ENCODE measurements at places on chromosomes 3 and 15.

DNA sequence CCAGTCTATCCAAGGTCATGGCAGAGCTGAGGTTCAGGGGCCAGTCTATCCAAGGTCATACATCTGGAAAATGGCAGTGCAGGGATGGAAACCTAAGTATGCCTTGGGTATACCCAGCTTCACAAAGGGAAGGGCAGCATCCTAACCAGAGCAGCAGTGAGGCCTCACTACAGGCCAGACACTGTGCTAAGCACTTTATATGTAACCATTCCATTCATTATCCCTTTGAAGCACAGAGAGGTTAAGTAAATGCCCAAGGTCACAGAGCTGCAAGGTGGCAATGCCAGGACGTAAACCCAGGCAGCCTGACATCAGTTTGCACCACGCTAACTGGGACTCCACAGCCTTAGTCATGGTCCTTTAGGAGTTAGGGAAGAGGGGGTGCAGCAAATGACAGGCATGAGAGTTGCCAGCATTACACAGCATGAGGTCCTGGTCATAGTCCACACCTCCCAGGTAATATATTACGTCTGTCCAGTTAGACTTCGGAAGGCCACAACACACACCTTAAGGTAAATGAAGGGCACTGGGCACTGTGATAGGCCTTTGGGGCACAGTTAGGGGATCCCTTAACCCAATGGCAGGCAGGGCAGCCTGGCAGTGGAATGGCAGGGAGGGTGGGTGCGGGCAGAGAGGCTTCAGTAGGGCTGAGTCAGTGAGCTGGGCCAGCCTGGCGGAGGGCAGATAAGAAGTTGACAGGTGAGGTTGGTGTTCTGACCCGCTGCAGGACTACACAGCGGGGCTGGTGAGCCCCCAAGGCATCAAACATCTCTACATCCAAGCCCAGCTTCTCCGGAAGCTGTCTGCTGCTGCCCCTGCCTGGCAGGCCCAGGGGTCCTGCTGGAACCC is 21.1 kb upstream of the CORO2B start:
- H3K36me3 ChIP-seq = no peaks in the 10 kb centered on the region
- no peak for DNase-seq
- no peak overlapping the region for H3K27ac ChIP-seq
- H3K27me3 ChIP-seq = no peaks in the 10 kb centered on the region

GRCh38 chr15:50641318-50641717 is 45.3 kb downstream of the TRPM7 start:
- peaks cover 43% of the 10 kb centered on the region for H3K36me3 ChIP-seq
- H3K4me3 ChIP-seq = no peak overlapping the region
- no peaks in the 10 kb centered on the region for H3K27me3 ChIP-seq
- H3K4me1 ChIP-seq = no peaks in the 10 kb centered on the region

- no peak overlapping the region for H3K4me3 ChIP-seq
- H3K36me3 ChIP-seq = no peaks in the 10 kb centered on the region
- H3K27ac ChIP-seq = no peak overlapping the region
Measured at GRCh38 chr15:96882121-96882772, 551.7 kb downstream of the NR2F2 start.

GRCh38 chr15:22794621-22795167 is 8.2 kb downstream of the NIPA1 start:
- no peak for DNase-seq
- H3K27me3 ChIP-seq = no peaks in the 10 kb centered on the region
- H3K36me3 ChIP-seq = no peaks in the 10 kb centered on the region
- H3K4me3 ChIP-seq = no peak overlapping the region
- H3K4me1 ChIP-seq = no peaks in the 10 kb centered on the region
- H3K27ac ChIP-seq = no peak overlapping the region

- no peaks in the 10 kb centered on the region for H3K4me1 ChIP-seq
- H3K27ac ChIP-seq = no peak overlapping the region
- DNase-seq = no peak
- no peaks in the 10 kb centered on the region for H3K27me3 ChIP-seq
Measured at GRCh38 chr3:169604568-169604967, 58.9 kb downstream of the MECOM start.

- no peak overlapping the region for H3K27ac ChIP-seq
- H3K4me1 ChIP-seq = peaks cover 4% of the 10 kb centered on the region
- H3K27me3 ChIP-seq = no peaks in the 10 kb centered on the region
- H3K36me3 ChIP-seq = no peaks in the 10 kb centered on the region
- H3K4me3 ChIP-seq = no peak overlapping the region
Measured at GRCh38 chr3:126961191-126961790, 21.6 kb upstream of the PLXNA1 start.

- no peak for DNase-seq
- no peaks in the 10 kb centered on the region for H3K27me3 ChIP-seq
- H3K27ac ChIP-seq = no peak overlapping the region
- no peaks in the 10 kb centered on the region for H3K36me3 ChIP-seq
Measured at GRCh38 chr3:196661400-196661799, 21.9 kb downstream of the NRROS start.

GRCh38 chr3:158785972-158786371 is 15.9 kb upstream of the MFSD1 start:
- DNase-seq = no peak
- no peaks in the 10 kb centered on the region for H3K27me3 ChIP-seq
- no peaks in the 10 kb centered on the region for H3K36me3 ChIP-seq
- H3K4me3 ChIP-seq = no peak overlapping the region

- no peak for DNase-seq
- no peak overlapping the region for H3K4me3 ChIP-seq
- no peaks in the 10 kb centered on the region for H3K27me3 ChIP-seq
- H3K4me1 ChIP-seq = no peaks in the 10 kb centered on the region
- no peak overlapping the region for H3K27ac ChIP-seq
Measured at GRCh38 chr3:135559802-135560201, 405.7 kb upstream of the PPP2R3A start.

DNA sequence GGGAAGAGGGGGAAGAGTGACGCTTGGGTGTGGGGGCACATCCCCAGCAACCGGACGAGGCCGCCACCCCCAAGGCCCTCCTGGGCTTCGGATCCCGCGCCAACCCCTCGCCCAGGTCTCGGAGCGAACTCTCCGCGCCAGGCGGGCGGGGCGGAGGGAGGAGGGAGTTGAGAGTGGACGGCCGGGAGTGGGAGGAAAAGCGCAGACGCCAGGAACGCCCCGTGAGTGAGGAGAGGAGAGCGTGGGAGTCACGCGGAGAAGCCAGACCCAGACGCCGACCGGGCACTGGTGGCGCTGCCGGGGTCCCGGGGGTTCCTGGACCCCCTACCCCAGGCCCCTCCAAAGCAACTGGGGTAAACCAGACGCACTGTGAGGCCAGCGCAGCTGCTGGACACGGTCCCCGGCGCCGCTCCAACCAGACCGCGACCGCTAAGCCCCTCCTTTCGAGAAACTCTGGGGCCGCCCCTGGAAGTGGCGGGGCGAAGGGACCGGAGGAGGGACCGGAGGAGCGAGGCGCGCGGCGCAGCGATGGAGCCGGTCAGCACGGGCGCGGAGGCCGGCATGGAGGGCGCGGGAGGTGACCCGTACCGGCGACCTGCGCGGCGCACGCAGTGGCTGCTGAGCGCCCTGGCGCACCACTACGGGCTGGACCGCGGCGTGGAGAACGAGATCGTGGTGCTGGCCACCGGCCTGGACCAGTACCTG is at the start of gene EFCC1:
Gene EFCC1 (plus strand): TSS at position 204 of the 705 bp plus-strand sequence. CDS start 325 bp downstream, at position 529.
- peaks cover 9% of the 10 kb centered on the region for H3K4me1 ChIP-seq
- H3K4me3 ChIP-seq = peak within 1 kb of the TSS; percentile 43
- DNase-seq = no peak
- peak within 1 kb of the TSS; percentile 59 for H3K27ac ChIP-seq

GRCh38 chr15:49628379-49628778 is 7.5 kb downstream of the DTWD1 start:
- H3K4me3 ChIP-seq = no peak overlapping the region
- no peak overlapping the region for H3K27ac ChIP-seq
- H3K36me3 ChIP-seq = peaks cover 6% of the 10 kb centered on the region
- no peak for DNase-seq

DNA sequence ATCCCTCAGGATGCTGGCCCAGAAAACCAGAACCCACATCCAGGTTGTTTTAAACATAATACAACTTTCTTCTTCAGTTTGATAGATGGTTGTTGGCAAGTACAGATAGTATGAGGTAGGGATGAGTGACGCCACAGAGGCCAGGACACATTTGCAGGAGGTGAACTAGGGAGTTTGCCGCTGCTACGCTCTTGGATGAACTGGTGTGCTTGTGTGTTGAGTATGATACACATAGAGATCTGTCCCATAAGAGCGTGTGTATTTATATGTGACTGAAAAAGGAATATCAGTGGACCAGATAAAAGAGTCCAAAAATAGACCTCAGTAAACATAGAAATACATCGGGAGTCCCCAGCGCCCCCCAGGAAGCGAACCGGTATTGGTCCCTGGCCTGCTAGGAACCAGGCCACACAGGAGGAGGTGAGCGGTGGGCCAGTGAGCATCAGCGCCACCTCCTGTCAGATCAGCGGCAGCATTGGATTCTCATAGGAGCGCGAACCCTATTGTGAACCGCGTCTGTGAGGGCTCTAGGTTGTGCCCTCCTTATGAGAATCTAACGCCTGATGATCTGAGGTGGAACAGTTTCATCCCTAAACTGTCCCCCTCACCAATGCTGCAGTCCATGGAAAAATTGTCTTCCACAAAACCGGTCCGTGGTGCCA is 98.1 kb downstream of the LRRK1 start:
- H3K27ac ChIP-seq = no peak overlapping the region
- H3K36me3 ChIP-seq = no peaks in the 10 kb centered on the region
- H3K4me3 ChIP-seq = no peak overlapping the region
- peak; percentile 19 for DNase-seq
- H3K4me1 ChIP-seq = no peaks in the 10 kb centered on the region

DNA sequence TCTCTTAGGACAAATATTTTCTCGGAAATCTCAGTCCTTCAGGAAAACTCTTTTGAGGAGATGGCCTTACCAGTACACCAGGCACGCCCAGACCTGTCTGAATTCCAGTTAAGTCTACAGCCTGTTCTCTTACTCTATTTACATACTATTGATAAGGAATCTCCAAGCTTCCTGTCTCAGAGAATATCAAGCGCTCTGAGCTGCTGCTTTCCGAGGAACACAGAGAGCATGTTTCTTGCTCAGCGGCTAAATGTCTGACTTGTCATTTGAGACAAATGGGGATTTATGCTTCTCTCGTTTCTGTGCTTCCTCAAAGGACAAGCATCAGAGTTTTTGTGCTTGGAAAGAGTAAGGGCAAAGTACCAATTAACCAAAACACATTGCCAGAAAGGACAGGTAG is 112.4 kb upstream of the CCDC54 start:
- H3K36me3 ChIP-seq = no peaks in the 10 kb centered on the region
- H3K27ac ChIP-seq = no peak overlapping the region
- H3K27me3 ChIP-seq = no peaks in the 10 kb centered on the region
- no peaks in the 10 kb centered on the region for H3K4me1 ChIP-seq
- DNase-seq = no peak
- no peak overlapping the region for H3K4me3 ChIP-seq

DNA sequence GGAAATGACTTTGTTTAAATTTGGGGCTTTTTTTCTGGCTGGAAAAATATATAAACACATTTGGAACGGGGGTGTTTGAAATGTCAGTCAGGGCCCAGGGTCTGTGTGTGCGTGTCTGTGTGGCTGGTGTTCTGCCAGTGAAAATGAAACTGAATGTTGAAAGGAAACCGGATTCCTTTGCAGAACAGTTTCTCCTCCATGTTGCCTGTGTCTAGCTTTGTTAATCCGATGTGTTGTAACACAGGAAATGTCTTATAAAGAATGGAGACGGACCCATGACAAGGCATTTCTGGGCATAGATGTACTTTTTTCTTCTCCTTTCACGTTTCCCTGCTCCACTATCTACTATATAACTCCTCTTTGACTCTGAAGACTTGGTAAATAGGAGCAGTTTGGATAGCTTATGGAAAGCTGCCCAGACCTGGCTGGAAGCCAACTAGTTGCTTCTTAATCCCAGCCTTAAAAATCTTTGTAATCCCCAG is 2.8 kb downstream of the SQOR start:
- H3K27me3 ChIP-seq = no peaks in the 10 kb centered on the region
- H3K27ac ChIP-seq = peak overlapping the region; percentile 81
- peak overlapping the region; percentile 34 for H3K4me3 ChIP-seq
- H3K36me3 ChIP-seq = no peaks in the 10 kb centered on the region
- peak; percentile 43 for DNase-seq

DNA sequence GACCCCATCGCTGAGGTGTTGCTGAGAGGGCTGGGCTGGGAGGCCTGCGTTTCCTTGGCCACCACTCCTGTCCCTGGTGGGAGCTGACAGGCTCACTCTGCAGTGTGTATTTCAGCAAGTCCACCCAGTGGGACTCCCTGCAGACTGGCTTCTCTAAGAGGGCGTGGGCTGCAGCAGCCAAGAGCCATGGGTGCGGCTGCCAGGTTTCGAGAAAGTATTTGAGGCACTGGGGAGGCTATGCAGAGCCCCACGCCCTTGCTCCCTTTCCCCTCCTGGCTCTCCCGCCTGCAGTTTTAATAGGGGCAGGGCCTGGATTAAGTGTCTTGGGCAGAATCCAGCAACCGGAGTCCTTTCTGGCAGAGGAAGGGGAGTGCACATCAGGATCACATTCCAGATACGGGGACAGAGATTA is 242.1 kb downstream of the THSD4 start:
- no peak for DNase-seq
- no peaks in the 10 kb centered on the region for H3K36me3 ChIP-seq
- no peak overlapping the region for H3K4me3 ChIP-seq
- peaks cover 6% of the 10 kb centered on the region for H3K4me1 ChIP-seq
- H3K27me3 ChIP-seq = no peaks in the 10 kb centered on the region

DNA sequence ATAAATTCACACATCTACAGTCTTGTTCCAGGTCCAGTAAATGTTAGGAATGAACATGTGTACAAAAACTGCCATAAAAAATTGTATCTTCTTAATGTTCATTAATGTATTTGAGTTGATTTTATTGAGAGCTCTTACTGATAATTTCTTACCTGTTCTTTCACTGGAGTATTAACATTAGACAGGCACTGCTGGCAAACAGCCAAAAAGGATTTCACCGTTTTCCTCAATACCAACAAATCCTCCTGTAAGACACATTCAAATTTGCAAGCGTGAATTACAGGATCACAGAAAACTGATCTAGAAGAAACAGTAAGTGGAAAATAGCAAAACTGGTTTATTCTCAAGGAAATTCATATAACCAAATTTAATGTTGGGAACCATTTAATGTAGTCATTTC is 127.4 kb downstream of the PCCB start:
- no peak overlapping the region for H3K27ac ChIP-seq
- no peaks in the 10 kb centered on the region for H3K4me1 ChIP-seq
- no peak overlapping the region for H3K4me3 ChIP-seq
- H3K36me3 ChIP-seq = no peaks in the 10 kb centered on the region
- DNase-seq = no peak

DNA sequence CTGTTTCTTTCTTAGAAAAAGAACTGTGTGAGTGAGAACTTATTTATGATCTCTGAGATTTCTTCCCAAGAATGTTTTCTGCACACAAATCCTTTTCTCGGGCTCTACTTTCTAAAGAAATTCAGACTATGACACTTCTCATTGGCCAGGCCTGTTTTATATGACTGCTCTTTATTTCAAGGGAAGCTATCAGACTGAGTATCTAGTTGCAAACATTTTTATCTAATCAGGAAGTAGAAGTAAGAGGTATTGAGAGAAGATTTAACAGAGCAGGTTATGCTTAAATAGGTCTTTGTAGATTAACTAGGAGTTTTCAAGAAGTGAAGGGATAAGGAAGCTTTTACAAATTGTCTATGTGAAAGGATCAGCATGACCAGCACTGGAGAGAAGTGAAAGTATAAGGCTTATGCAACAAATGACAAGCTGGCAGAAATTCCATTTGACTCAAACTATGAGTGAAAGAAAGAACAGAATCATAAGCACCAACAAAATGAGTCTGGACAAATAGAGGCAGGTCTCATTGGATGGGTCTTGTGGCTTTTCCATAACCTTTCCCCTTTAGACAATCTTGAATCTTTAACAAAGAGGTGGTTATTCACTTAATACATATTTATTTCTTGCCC is 71.9 kb upstream of the CHL1 start:
- no peak overlapping the region for H3K4me3 ChIP-seq
- peaks cover 2% of the 10 kb centered on the region for H3K27me3 ChIP-seq
- H3K36me3 ChIP-seq = no peaks in the 10 kb centered on the region
- DNase-seq = no peak

Measured in liver (tissue), 10 donors.